ENCODE measurements at places on chromosomes 4 and X. TPM values are rescaled to one million over a fixed set of nuclear protein-coding genes. Genes with fewer than 3 reads are reported as not detected.
A peak's percentile ranks its signal among the peaks of the same experiment; 100 is the strongest.

DNA sequence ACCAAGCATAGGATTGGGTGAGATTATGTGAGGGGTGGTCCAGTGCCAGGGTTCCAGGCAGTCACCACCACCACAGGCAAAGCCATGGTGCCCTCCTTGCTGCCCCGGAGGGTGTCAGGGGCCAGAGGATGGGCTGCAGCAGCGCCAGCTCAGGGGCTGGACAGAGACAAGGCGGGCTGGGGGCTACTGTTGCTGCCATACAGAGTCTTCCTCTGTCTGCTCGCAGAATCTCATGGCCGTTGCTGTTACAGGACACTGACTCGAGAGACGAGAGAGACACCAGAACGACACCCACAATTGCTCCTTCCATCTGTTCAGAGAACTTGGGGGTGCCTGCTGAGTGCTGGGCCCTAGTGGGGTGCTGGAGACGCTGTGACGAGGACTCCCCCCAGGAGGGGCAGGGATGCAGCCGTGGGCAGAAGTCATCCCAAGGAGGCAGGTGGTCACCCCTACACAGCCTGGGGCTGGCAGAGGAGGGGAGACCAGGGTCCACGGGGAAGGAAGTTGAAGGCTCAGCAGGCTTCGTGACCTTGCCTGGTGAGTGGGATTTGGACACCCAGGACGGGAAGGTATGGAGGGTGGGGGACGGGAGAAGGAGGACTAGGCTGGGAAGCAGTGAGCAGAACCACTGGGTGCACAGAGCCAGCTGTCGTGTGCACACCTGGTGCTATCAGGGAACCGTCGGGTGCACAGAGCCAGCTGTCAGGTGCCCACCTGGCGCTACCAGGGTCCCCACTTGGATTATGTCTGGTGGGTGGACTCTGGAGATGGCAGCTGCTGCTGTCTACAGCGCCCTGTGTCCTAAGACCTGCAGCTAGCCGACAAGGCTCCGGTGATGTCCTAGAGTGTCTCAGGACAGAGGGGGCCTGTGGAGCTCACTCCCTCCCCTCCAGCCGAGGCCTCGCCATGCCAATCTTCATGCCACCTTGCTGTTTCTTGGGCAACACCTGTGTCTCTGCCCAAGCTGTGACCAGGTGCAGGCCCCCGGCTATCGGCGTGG, 43.9 kb upstream of the HMX1 start:
- DNase-seq: no peak

DNA sequence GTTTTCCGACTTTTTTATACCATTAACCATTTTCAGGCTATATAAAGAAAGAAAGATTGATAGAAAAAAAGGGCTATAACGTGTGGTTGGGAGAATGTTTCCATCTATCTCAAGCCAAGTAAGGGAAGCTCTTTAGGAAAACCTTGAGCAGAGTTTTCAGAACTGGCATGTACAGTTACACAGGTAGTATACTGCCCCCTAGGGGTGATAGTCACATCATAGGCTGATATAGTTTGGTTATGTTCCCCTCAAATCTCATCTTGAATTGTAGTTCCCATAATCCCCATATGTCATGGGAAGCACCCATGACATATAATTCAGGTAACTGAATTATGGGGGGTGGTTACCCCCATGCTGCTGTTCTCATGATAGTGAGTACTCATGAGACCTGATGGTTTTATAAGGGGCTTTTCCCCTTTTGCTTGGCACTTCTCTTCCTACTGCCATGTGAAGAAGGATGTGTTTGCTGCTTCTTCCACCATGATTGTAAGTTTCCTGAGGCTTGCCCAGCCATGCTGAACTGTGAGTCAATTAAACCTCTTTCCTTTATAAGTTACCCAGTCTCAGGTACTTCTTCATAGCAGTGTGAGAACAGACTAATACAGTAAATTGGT, 186.8 kb downstream of the TMA16 start:
- DNase-seq: peak; percentile 63

DNA sequence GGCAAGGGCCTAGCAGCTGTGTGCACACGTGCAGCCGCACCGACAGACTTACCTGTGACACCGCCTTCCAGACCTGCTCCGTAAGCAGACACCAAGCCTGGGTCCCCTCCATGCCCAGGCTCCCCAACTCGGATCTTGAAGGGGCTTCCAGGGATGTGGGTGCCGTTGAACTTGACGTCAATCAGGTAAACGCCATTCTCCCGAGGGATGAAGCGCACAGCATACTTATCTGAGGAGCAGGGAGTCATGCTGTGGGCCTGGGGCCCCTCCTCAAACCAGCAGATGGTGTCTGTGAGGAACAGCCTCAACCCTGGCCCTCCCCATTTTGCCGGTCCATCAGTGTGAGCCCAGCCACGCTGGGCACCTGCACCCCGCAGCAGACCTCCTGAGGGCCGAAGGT, 24.5 kb downstream of the FLNA start:
- DNase-seq: peak; percentile 0

- DNase-seq: no peak
Observed at GRCh38 chr4:41334182-41334581, 77.5 kb downstream of the UCHL1 start.

GRCh38 chr4:36256398-36256891, 12.1 kb upstream of the ARAP2 start:
- DNase-seq: no peak

- no peak for DNase-seq
Observed at GRCh38 chr4:152014280-152014679, 253.5 kb upstream of the GATB start.

DNA sequence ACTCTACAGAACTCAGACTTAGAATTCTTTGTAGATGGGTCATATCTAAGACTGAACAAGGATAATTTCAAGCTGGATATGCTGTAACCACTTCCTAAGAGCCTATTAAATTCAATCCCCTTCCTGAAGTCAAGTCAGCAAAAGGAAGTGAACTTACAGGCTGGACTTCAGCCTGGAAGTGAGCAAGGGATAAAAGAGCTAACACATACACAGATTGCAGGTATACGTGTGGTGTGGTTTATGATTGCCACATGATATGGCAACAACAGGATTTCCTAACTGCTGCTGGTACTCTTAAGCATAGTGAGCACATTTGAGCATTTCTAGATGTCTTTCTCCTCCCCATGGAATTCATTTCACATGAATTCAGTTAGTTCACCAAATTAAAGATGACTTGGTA, 38.2 kb upstream of the UXT start:
- DNase-seq: peak; percentile 41

DNA sequence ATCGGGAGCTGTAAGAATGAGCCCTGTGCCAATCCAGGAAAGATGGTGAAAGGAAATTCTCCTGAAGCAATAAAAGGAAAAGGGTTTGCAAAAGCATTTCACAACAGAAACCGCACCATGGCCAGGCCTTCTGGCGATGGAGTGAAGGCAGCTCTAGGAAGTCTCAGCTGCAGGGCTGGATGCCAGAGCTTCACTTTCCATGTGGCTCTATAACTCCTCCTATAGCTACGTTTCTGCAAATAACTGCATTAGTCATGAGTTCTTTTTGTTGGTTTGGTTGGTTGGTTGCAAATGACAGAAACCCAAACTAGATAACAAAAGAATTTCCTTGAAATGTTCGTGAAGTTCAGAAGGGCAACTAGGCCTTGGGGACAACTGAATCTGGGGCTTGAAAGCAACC, 84.6 kb downstream of the RELL1 start:
- DNase-seq: peak; percentile 74

- peak; percentile 80 for DNase-seq
Observed at GRCh38 chr4:74228691-74229640, 71.0 kb downstream of the MTHFD2L start.

- DNase-seq: no peak
Observed at GRCh38 chrX:143095816-143096215, 70.1 kb downstream of the SPANXN4 start.

DNA sequence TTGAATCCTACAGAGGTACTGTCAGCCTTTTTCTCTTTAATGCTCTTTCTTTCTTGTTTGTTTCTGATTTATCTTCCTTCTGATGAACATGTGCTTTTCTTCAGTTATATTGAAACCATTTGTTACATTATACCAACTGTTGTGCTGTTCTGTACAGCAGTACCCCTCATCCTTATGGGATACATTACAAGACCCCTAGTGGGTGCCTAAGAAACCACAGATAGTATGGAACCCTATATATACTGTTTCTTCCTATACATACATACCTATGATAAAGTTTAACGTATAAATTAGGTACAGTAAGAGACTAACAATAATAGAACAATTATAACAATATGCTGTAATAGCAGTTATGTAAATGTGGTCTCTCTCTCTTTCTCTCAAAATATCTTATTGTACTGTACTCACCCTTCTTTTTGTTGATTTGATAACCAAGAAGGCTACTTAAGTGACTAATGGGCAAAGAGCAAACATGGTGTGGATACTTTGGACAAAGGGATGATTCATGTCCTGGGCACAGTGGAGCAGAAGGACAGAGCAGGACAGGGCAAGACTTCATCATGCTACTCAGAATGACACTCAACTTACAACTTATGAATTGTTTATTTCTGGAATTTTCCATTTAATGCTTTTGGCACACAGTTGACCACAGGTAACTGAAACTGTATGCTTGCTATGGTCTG, 10.7 kb upstream of the YIPF7 start:
- no peak for DNase-seq

DNA sequence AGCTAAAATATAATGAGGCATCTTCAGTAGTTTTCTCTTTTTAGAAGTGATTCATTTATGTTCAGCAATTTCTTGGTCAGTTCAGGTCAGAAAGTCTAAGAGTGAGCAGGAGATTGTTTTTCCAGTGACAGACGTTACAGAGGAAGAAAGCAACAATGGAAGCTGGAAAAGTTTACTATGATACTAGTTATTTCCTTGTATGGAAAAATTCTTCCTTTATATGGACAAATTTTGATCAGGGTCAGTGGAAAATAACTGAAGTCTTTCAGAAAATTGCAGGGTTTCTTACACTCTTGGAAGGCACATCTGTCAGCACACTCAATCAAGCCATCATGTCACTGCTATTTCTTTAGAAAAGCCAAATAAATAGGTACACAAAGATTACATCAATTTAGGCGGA, 1120.7 kb downstream of the FAT4 start:
- no peak for DNase-seq

- peak; percentile 2 for DNase-seq
Observed at GRCh38 chr4:188439641-188440311, 300.5 kb downstream of the TRIML1 start.

DNA sequence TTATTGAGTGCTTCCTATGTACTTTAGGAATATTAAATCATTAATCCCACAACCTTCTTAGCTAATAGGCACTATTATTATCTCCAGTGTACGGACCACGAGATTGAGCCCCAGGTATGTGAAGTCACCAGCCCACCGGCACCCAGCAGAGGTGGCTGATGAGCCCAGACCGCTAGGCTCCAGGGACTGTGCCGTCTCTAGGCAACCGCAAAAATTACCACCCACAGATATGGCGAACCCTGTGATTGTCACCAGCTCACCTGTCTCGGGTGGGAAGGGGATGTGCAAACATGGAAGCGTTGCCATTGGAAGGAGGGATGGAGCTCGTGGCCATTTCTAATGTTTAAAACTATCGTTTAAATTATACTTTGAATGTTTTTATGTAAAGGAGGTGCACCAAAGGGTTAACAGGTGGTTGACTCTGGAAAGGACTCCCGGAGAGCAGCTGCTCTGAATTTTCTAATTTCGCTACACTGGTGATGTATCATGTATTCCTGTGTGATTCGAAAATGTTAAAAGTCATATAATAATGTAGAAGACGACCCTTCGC, 21.0 kb upstream of the JAKMIP1 start:
- DNase-seq: no peak

- DNase-seq: peak; percentile 57
Observed at GRCh38 chr4:10115797-10116568, 616 bp downstream of the WDR1 start.

DNA sequence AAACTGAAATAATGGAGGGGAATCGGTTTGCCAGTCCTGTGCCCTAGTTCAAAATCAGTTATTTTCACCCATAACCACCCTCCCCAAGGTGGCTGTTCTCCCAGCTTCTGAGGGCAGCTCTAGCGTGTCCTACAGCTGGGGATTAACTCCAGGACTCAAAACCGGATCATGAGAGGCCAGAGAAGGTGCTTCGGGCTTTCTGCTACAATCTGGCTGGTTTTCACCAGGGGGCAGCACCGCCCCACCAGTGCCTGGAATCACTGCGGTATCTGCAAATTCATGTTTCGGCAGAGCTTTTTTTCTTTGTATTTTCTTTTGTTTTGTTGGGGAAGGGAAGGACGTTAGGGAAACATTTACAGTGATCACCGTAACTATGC, 28.4 kb downstream of the PDHA1 start:
- peak; percentile 78 for DNase-seq

DNA sequence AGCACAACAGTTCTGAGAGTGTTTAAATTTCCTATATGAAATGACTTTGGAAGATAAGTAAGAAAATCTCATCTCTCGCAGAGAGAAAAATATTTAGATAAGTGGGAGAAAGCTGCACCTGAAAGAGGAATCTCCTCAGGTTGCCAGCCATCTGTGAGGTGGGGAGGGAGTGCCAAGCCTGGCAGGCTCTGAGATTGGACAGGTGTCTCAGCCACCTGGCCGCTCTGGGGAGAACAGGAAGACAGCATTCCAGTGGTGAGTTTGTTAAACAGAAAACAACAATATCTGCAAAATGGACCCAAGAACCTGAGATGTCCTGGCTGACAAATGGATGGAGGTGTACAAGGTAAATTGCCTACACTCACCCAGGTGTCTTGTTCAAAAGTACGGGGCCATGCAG, 31.3 kb downstream of the EMCN start:
- no peak for DNase-seq

- DNase-seq: no peak
Observed at GRCh38 chrX:119090627-119091026, 17.8 kb downstream of the CT47C1 start.

DNA sequence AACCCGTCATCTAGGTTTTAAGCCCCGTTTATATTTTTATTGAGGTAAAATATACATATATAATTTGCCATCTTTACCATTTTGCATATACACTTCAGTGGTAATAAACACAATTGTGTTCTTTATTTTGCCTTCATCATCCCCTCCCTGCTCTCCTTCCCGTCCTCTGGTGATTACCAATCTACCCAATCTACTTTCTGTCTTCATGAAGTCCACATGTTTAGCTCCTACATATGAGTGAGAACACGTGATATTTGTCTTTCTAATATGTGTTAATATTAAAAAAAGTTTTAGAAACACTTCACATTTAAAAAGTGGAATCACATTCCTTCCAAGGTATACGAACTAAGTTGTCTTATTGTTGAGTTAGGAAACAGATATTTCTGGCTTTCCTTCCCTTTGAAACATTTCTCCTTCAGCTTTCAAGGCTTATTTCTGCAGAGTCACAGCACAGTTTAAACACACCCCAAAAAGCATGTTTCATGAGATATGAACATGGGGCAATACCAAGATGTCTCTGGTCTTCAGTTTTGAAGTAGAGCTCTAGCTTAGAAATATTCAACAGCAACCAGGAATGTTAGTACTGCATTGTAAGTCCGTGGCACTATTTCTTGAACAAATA, 35.9 kb downstream of the GYPA start:
- DNase-seq: no peak

GRCh38 chrX:129682979-129683378, 28.2 kb upstream of the APLN start:
- no peak for DNase-seq

Gene CT45A5
- not detected for total RNA-seq

Gene BTK
- total RNA-seq: not detected

Gene SPANXC
- total RNA-seq: not detected

Gene HTR2C
- total RNA-seq: not detected

Gene TCEAL2
- not detected for total RNA-seq

Gene SCML2
- 2.1 TPM for total RNA-seq

Gene ADH1A
- not detected for total RNA-seq

Gene WWC2
- 31.0 TPM for total RNA-seq

Gene TEX11
- total RNA-seq: not detected
